ENCODE measurements at places on chromosomes 13 and 19. TPM values are rescaled to one million over a fixed set of nuclear protein-coding genes. Genes with fewer than 3 reads are reported as not detected.
A peak's percentile ranks its signal among the peaks of the same experiment; 100 is the strongest.

GRCh38 chr19:46821512-46822409 lies 28.9 kb downstream of the AP2S1 start:
- peak; percentile 78 for DNase-seq

GRCh38 chr13:110382229-110382628 lies 75.1 kb downstream of the COL4A2 start:
- peak; percentile 36 for DNase-seq

- no peak for DNase-seq
Measured at GRCh38 chr19:46633130-46633529, 2.9 kb downstream of the GNG8 start.

DNA sequence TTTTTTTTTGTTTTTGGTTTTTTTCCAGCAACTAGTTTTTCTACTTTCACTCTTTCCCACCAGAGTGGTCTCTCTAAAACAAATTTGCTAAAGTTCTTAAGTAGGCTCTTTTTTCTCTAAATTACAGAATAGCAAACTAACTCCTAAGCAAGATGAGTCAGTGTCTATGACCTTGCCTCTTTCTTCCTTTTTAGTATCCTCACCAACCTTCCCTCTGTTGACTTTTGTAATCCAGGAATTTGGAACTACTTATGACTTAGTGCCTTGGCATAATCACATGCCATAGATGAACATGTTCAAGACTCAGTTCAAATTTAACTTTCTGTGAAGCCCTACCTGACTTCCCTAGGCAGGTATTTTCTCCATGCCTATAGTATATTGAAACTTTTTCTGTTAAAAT lies 32.3 kb upstream of the AKAP11 start:
- DNase-seq: no peak

GRCh38 chr19:15332311-15332996 lies at the start of gene BRD4:
BRD4 (minus strand) TSS chr19:15332539; CDS start chr19:15273099, 59,440 bp downstream.
- peak; percentile 82 for DNase-seq

DNA sequence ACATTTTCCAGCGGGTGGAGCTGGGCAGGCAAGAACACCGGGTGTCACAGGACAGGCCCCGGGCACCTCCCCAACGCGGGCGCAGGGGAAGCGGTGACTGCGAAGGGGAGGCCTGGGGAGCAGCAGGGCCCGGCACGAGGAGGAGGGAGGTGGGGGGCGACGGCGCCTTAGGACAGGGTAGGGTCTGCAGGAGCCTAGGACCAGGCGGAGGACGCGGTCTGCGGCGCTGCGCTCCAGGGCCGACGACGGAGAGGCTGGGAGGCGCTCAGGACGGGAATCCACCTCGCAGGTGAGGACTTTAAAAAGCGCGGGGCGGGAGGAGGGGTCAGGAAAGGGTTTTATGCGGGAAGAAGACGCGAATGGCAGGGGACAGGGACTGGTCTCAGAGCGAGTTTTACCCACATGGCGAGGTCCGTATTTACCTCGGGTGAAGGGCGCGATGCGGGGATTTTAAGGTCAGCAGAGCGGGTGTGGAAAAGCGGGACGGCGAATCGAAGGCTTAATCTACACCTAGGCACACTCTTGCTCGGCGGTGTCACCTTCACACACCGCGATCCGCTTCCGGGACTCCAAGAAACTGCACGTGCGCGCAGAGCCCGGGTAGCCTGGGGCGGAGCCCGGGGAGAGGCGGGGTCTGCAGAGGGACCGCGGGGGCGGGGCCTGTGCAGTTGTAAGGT lies 13.5 kb downstream of the ERVV-2 start:
- DNase-seq: no peak

The CBY2 gene
- total RNA-seq: not detected

GRCh38 chr13:112700291-112701060 lies 10.6 kb downstream of the ATP11A start:
- no peak for DNase-seq

DNA sequence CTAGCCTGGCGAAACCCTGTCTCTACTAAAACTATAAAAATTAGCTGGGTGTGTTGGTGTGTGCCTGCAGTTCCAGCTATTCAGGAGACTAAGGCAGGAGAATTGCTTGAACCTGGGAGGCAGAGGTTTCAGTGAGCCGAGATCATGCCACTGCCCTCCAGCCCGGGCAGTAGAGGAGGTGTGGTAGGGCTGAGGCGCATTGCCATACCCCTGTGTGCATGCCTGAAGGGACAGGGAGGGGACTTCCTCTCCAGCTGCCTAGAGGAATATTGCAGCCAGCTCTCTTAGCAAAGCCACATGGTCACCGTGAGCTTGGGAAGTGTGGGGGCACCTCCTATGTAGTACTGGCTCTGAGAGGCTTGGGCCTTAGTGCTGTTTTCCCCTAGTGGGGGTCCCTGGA lies 29.2 kb upstream of the PEPD start:
- DNase-seq: no peak

GRCh38 chr13:34056733-34057258 lies 238.8 kb downstream of the RFC3 start:
- no peak for DNase-seq

The ARHGAP45 gene
- 2.9 TPM for total RNA-seq

DNA sequence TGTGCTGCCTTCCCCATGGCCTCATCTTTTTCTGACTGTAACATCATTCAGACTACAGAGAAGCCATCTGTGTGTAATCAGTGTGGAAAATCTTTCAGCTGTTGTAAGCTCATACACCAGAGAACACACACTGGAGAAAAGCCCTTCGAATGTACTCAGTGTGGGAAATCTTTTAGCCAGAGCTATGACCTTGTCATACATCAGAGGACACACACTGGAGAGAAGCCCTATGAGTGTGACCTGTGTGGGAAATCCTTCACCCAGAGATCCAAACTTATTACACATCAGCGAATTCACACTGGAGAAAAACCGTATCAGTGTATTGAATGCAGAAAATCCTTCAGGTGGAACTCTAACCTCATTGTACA lies 17.2 kb upstream of the ZNF8 start:
- DNase-seq: no peak
